Stimulated activated CD4-positive, alpha-beta T cell treated with anti-CD3 and anti-CD28 coated beads, Interleukin-4, amount 100 ng/mL, for 1 hour (primary cell): ENCODE measurements at places on chromosomes 12 and 14.

- no peak for DNase-seq
Measured at GRCh38 chr14:42299692-42300091, 693.0 kb downstream of the LRFN5 start.

DNA sequence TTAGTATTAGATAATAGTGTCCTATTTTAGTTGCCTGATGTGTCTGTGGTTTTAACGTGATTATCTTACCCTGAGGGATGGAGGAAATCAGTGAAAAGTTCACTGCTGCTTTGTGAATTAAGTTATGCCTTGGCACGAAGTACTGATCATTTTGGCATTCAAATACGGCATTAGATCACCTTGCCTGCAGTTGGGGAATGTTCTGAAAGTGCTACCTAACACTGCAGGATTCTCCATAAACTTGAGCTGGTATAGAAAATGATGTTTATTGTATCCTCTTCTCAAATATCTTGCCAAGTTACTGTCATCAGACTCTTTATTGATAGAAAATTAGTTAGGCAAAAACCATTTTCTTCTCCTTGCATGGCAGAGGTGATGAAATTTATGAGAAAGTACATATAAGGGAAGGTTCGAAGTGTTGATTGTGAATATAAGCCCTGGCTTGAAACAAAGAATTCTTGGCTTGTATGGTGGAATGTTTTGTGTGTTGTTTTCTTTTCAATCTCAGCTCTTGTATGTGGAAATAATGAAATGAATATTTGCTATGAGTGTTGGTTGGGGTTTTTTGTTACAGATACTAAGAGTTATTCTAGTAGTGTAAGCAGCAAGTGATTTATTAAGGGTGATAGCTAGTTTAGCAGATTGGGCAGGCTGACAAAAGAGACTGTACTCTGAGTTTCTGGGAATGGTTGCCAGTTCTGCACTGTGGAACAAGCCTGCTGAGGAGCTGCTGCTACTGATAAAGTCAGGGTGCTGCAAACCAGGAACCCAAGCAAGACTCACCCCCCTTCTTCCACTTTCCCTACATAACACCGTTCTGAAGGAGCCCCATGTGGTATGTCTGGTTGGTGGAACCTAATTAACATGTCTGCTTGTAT lies 448.3 kb downstream of the PCNX1 start:
- DNase-seq = no peak

DNA sequence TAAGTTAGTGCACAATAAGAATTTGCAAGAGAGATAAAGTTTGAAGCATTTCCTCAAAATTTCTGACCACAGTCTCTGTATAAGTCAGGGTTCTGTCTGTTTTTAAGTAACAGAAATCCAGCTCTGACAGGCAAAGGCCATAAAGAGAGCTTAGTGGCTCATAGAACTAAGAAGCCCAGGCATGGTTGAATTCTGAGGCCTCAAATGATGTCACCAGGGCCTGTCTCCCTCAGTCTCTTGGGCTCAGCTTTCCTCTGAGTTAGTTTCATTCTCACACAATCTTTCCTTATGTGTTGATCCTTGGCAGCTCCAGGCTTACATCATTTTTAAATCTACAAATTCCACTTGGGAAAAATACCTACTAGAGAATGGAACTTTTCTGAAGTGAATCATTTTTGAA lies 173.4 kb upstream of the ATP2B1 start:
- no peak for DNase-seq

DNA sequence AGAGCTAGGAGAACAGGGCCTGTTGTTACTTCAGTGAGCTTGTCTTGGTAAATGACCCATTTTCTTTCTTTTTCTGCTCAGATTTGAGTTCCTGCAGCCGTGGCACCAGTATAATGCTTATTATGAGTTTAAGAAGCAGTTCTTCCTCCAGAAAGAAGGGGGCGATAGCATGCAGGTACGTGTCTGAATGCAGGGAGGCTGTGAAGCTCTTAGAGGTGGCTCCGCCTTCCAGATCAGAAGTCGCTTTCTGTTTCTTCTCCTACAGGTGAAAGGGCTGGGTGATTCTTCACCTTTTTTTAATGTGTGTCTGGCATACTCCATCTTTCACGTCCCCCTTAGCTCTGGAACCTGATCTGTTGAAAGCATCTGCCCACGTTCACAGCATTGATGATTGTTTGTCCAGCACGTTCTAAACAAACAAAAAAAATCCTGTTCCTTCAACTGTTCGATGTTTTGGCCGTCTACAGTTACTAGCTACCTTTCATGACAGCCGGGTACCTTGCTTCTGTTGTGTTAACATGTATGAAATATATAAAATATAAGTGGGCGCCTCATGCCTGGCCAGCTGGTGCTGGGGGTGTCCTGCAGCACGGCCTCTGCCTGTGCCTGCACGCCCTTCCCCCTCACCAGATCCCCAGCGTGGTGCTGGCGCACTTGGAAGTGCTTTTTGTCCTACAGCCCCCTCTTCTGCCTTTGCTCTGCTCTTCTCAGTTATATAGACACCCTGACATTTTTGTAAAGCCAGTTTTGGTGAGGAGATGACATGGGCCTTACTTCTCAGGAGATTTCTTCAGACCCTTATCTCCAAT lies 44.6 kb downstream of the SFSWAP start:
- DNase-seq = peak; percentile 14

- DNase-seq = no peak
Measured at GRCh38 chr12:121810833-121811433, 7.1 kb downstream of the SETD1B start.

DNA sequence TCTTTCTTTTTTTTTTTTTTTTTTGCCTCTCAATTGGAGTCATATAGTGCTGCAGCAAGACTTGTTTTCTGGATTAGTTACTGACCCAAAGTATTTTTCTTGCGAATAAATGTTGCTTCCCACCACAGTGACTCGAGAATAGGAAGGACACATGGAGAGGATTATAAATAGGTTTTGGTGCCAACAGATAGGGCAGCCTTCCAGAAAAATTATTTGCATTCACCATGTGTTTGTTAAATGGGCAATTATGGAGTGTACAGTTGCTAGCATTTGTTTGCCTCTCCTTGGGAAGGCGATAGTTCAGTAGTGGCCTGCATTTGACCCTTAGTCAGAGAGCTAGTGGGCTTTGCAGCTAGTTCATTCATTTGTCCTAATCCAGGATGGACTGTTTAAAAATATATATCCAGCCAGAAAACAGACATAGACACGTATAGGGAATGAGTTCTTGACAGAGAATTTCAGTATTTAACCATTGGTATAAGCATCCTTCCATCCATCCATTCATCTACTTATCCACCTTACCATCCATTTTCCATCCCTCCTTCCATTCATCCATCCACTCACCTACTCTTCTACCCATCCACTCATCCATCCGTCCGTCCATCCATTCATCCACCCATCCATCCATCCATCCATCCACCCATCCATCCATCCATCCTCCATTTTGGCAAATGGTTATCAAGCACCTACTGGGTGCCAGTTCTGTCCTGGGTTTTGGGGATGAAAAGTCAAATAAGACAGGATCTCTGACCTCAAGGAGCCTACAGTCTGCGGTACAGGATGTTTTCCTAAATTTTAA lies 67.5 kb downstream of the CHST11 start:
- no peak for DNase-seq

DNA sequence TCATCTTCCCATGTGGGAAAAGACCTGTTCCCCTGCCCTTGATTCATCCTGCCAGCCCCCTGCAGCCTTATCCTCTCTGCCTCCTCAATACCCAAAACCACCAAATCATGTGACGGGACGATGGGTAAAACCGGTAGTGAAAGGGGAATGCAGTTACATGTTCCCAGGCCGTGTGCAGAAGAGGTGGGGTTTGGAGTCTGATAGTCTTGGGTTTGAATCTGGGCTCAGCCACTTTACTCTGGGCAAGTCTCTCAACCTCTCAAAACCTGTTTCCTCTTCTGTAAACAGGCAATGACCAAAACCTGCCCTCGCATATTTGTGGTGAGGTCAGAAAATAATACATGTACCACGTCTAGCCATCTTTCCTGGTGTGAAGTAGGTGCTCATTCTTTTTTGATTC lies 123.0 kb downstream of the PLXNC1 start:
- no peak for DNase-seq

- no peak for DNase-seq
Measured at GRCh38 chr14:104717137-104717536, 6.9 kb upstream of the ADSS1 start.

DNA sequence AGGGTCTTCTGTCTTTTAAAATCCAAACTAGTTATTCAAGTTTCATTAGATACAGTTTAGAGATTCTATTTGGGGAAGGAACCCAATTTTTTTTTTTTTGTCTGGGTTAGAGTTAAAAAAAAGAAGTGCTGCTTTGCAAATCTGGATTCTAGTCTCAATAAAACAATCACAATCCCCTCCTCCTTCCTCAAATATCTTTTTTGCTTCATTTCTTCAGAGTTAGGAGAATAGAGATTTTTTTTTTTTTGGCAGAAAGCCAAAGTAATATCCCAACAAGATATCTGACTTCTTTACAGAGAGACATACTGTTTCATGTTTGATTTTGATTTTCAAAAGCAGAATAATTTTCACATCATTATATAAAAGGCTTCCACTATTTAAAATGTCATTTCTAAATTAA lies 201.9 kb downstream of the FOXN3 start:
- no peak for DNase-seq

DNA sequence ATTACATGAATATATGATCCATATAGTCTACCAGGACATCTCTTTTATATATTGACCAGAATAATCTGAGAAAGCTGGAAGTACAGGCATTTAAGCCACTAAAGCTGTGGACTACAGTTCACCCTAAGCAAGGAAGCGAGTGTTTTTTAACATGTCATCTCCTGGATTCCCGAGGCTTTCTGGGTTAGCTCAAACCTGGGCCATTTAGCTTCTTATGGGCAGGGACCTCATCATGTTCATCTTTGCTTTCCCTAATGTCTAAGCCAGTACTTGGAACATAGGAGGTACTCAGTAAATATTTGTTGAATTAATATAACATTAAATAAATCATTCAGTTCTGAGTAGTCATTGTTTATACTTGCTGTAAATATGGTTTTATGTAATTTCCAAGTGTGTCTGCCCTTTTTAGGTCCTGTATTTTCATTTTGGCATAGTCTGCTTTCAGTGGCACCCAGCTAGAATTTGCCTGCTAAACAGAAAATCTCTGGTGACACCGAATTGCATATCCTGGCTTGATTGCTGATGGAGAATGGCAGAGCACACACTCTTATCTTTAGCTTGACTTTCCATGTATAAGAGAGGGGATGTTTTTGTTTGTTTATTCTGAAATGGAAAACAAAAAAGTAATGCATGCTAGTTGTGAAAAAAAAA lies 344.5 kb downstream of the ZFP36L1 start:
- no peak for DNase-seq

DNA sequence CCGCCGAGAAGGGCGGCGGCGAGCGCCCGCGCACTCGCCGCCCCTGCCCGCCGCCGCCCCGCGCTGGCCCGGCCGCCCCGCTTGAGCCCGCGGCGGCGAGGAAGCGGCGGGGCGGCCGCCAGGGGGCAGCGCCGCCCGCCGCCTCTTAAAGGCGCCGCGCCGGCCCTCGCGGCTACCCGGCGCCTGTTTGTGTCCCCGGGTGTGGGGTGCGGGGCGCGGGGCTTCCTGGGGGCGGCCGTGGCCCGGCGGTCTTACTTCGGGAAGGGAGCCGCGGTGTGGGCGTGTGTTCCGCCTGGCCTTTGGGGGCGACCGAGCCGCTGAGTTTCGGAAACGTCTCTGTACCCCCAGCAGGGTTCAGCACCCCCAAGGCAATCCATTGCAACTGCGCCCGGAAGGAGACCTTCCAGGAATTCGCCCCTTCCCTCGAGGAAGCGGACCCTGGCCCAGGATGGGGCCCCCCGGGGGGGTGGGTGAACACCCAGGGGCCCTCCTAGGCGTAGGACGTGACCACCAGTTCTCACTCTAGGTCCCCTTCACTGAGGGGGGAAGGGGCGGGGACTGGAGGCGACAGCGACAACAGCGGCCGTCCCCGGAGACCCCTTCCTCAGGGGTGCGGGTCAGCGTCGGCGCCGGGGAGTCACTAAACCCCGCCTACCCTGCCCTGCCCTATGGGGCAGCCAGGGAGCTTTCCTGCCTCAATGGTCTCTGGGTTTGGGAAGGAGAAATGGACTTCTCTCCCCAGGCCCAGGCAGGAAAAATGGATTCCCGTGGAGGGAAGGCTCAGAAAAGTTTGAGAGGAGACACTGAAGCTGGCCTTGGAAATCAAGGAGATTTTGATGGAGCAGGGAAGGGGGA lies at the start of gene ITPK1:
Gene ITPK1, minus strand, starts transcription at position 105 of the 855 bp plus-strand sequence. CDS start 762 bp downstream, outside the sequence.
- DNase-seq = peak; percentile 53

GRCh38 chr12:109879351-109880042 lies 844 bp downstream of the GLTP start:
- DNase-seq = no peak

GRCh38 chr14:50928002-50928635 lies 16.2 kb downstream of the PYGL start:
- no peak for DNase-seq

DNA sequence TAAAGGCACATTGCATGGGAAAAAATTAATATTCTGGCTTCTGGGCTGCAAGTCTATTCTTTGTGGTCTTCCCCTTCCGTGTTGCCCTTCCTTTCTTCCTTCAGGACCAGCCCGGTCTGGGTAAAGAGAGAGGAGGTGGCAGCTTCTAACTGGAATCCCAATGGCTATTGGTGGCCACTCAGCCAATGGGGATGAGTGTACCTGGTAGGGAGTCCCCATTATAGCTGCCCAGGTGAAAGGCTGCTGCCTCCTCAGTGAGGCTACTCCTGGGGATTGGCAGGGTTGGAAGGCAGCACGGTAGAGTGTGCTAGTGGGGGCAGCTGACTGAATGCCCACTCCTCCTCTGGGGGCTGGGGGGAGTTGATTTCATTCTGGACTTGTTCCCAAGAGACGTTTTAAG lies 112.6 kb downstream of the RBM19 start:
- no peak for DNase-seq

DNA sequence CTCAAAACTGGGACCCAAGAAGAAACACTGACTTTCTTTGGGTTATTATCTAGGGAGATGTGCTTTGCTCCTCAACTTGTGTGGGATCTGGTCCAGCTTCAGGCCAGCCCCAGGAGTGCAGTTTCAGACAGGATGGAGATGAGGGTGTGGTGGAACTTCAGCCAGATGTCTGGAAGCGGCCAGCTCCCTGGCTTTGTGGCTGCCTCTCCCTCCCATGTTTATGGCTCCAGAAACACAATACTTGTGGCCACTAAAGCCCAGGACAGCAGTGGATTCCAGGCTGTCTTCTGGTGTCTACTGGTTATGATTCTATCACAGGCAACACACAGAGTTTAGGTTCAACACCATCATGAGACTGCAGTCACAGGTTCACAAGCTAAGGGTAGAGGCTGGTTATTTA lies 44.2 kb upstream of the EMP1 start:
- no peak for DNase-seq

GRCh38 chr12:123720141-123720814 lies 8.1 kb downstream of the ATP6V0A2 start:
- no peak for DNase-seq

- DNase-seq = no peak
Measured at GRCh38 chr12:49413796-49414195, 46.5 kb downstream of the SPATS2 start.
